ENCODE measurements at places on chromosomes 11 and 22.

DNA sequence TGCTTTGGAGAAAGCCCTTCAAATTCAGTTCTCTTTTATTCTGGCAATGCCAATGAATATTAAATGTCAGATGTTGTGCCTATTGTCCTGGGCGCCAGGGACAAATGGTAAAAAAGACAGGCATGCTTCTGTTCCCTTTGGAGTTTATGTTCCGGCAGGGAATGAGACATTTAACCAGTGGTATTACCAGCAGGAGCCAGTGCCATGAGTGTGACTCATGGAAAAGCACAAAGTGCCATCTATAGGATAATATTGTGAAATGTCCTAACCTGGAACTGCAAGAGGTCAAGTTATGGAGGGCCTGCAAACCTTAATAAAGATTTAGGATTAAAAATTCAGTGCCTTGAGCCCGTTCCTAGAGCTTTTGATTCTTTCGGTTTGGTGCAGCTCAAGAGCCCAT, 39.5 kb downstream of the REXO2 start:
- H3K36me3 ChIP-seq, result no peaks in the 10 kb centered on the region
- no peak overlapping the region for H3K27ac ChIP-seq

DNA sequence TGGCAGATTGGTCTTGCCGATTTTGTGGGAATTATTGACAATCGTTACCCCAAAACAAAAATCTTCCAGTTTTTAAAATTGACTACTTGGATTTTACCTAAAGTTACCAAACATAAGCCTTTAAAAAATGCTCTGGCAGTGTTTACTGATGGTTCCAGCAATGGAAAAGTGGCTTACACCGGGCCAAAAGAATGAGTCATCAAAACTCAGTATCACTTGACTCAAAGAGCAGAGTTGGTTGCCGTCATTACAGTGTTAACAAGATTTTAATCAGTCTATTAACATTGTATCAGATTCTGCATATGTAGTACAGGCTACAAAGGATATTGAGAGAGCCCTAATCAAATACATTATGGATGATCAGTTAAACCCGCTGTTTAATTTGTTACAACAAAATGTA, 37.2 kb downstream of the IGLL1 start:
- no peak overlapping the region for H3K27ac ChIP-seq
- no peak for DNase-seq
- H3K27me3 ChIP-seq, result peaks cover 5% of the 10 kb centered on the region
- H3K36me3 ChIP-seq, result no peaks in the 10 kb centered on the region
- peaks cover 8% of the 10 kb centered on the region for H3K4me1 ChIP-seq
- H3K4me3 ChIP-seq, result no peak overlapping the region

- H3K36me3 ChIP-seq, result no peaks in the 10 kb centered on the region
- H3K27ac ChIP-seq, result no peak overlapping the region
- no peaks in the 10 kb centered on the region for H3K4me1 ChIP-seq
- no peak overlapping the region for H3K4me3 ChIP-seq
- H3K27me3 ChIP-seq, result peaks cover 19% of the 10 kb centered on the region
- DNase-seq, result no peak
Observed at GRCh38 chr11:82814379-82814778, 80.7 kb upstream of the FAM181B start.

GRCh38 chr11:110509472-110509871, 79.7 kb downstream of the FDX1 start:
- peaks cover 5% of the 10 kb centered on the region for H3K27me3 ChIP-seq
- H3K4me1 ChIP-seq, result no peaks in the 10 kb centered on the region
- H3K4me3 ChIP-seq, result no peak overlapping the region
- no peak for DNase-seq
- H3K36me3 ChIP-seq, result no peaks in the 10 kb centered on the region

GRCh38 chr22:47449508-47450270, 687.2 kb downstream of the TBC1D22A start:
- H3K27me3 ChIP-seq, result peaks cover 15% of the 10 kb centered on the region
- H3K4me1 ChIP-seq, result no peaks in the 10 kb centered on the region
- H3K27ac ChIP-seq, result no peak overlapping the region
- no peak for DNase-seq
- no peaks in the 10 kb centered on the region for H3K36me3 ChIP-seq

DNA sequence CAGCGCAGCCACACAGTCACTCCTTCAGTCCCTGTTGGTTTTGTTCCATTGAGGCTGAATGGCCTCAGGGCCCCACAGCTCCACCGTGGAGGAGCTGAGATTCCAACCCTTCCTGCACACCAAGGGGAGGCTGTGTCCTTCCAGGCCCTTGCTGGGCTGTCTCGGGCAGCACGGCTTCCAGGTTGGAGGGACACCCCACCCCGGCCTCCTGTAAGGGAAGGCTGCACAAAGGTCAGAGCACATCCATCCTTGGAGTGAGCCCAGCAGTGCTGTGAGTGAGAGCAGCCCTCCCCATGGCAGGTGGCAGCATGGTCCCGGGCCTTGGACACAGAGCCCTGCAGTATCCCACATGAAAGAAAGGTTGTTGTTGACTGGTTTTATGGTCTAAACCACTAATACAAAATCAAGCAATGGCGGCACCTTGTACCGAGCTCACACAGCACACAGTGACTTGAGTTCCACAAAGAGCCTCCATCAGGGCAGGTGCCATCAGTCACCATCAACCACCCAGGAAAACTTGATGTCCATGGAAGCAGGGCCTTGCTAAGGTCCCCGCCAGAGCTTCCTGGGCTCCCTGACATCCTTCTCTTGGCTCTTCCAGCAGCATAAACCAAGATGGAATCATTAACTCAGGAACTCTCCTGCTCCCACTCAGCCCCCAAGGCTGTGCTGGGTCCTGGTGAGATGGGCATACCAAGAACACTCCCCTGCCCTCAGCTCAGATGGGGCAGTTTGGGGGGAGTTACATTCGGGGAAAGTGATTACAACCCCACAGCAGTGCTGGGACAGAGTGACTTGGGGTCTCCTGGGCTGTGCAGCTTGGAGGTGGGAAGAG, 1500.4 kb downstream of the TBC1D22A start:
- H3K4me1 ChIP-seq, result no peaks in the 10 kb centered on the region
- DNase-seq, result no peak
- no peak overlapping the region for H3K4me3 ChIP-seq
- H3K27ac ChIP-seq, result no peak overlapping the region
- H3K27me3 ChIP-seq, result peaks cover 4% of the 10 kb centered on the region
- H3K36me3 ChIP-seq, result no peaks in the 10 kb centered on the region

- H3K4me3 ChIP-seq, result no peak overlapping the region
- no peaks in the 10 kb centered on the region for H3K36me3 ChIP-seq
- H3K27me3 ChIP-seq, result peaks cover 23% of the 10 kb centered on the region
Observed at GRCh38 chr22:35099883-35100282, 33.9 kb downstream of the ISX start.

GRCh38 chr22:29879753-29880152, 3.2 kb upstream of the MTMR3 start:
- no peaks in the 10 kb centered on the region for H3K27me3 ChIP-seq
- H3K4me1 ChIP-seq, result peaks cover 9% of the 10 kb centered on the region
- DNase-seq, result no peak
- peaks cover 5% of the 10 kb centered on the region for H3K36me3 ChIP-seq
- H3K4me3 ChIP-seq, result no peak overlapping the region

GRCh38 chr11:117573326-117573725, 223.7 kb downstream of the DSCAML1 start:
- no peaks in the 10 kb centered on the region for H3K36me3 ChIP-seq
- DNase-seq, result no peak
- H3K4me1 ChIP-seq, result no peaks in the 10 kb centered on the region

DNA sequence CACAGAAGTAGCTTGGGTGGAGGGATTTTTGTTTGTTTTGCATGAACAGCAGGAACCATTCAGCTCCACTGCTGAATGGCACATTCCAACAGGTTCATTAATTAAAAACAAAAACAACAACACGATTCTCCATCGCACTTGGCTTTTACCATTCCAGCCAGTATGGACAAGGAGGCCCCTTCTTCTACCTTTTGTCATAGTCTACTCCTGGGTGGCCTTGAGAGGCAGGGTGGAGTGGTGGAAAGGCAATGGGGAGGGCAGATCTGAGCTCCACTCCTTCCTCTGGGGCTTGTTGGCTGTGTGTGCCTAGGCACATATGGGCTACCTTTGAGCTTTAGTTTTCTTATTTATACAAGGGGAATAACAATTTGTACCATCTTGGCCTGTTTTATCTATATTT, 4.8 kb downstream of the TIMP3 start:
- H3K27me3 ChIP-seq, result peaks cover 67% of the 10 kb centered on the region
- no peaks in the 10 kb centered on the region for H3K36me3 ChIP-seq
- no peak overlapping the region for H3K4me3 ChIP-seq
- no peak overlapping the region for H3K27ac ChIP-seq

Measured in activated T-cell treated with anti-CD3 and anti-CD28 coated beads, Interleukin-2, amount 50 U/mL, for 24 hours (primary cell).